Hepatic stellate cell (primary cell): ENCODE measurements at places on chromosomes 12 and 14.

DNA sequence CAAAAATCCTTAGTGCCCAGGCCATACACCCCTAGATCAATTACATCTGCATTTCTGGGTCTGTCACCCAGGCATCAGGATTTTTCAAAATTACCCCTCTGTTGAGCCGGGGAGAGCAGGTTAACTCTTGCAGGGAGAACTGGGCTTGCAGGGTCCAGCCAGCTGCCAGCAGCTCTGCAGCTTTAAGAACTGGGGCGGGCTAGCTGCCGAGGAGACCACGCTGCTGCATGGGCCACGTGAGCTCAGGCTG, at the start of gene DGLUCY:
Gene DGLUCY (plus strand): TSS at position 245 of the 250 bp plus-strand sequence. CDS start 46,222 bp downstream, outside the sequence.
- DNase-seq: peak; percentile 81

DNA sequence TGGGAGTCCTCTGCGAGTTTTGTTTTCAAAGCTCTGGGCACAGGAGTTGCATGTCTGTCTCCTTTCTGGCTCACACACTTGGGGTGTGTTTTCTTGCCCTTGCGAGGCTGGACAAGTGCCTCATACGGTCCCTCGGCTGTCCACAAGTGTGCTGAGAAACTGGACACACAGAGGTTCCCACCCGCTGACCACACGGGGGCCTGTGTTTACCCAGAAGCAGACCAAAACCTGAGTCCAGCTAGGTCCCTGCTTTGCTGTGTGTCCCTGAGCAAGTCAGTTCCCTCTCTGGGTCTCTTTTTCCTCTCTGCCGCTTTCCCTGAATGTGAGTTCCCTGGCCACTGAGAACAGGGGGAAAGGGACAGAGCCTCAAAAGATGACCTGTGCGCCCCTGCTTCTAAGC, 678 bp upstream of the OAS2 start:
- no peak for DNase-seq

DNA sequence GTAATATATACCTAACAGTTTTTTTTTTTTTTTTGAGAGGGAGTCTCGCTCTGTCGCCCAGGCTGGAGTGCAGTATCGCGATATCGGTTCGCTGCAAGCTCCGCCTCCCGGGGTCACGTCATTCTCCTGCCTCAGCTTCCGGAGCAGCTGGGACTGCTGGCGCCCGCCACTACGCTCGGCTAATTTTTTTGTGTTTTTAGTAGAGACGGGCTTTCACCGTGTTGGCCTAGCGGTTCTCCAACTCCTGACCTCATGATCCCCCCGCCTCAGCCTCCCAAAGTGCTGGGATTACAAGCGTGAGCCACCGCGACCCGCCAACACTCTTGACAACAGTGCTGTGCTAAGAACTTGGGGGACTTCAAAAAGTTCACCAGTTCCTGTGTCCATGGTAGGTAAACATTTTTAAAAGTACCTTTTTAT, 63.5 kb downstream of the FOXG1 start:
- no peak for DNase-seq

DNA sequence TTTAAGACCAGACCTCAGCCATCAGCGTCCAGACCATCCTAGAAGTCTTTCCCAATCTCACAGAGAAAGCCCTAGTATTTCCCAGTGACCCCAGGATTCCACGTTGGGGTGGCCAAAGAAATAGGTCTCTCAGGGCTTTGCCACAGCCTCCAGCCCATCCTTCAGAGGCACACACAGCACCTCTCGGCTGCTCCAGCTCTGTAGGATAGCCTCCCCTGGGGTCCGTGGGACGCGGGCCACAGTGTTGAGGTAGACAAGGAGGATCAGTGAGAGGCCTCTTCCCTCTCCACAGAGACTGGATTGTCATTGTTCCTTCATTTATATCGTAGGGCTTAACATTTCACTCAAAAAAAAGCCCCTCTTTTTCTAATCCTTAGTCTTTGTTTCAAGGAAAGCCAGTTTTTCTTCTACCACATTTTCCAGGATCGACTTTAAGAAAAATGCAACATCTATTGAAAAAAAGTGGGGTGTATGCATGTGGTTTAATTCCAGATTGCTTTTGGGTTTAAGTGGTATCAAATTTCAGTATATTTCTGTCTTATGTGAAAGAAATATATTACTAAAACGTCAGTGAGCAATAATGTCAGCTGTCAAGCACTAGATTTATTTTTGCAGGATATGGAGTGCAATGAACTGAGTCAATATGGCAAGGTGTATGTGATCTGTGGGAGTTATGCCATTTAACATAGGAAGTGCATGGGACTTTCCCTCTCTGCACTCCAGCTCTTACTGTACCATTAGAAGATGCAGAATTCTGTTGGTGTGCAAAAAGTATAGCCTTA, 187.5 kb downstream of the MSRB3 start:
- DNase-seq: no peak

GRCh38 chr12:107131832-107132616, 38.7 kb upstream of the CRY1 start:
- peak; percentile 45 for DNase-seq

GRCh38 chr12:105676694-105677093, 346.2 kb downstream of the C12orf75 start:
- DNase-seq: no peak

- no peak for DNase-seq
These were observed 1.9 kb downstream of the GNG2 start for GRCh38 chr14:51862176-51862796.

DNA sequence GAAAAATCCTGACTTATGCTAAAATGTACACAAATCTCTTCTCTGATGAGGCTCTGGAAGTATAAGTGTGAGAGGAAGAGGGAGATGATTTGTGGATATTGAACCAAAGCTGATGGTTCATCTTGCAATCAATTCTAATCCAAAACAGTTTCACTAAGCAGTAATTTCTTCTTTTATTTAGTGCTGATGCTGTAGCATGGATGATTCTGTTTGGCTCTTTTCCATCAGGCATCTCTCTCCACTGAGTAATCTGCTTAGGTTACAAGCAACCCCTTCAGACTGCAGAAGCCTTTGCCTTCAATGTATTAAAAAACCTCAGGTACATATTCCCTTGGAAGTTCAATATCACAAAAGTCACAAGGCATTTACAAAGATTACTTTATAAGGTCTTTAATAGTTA, 159.1 kb upstream of the CCDC198 start:
- no peak for DNase-seq

DNA sequence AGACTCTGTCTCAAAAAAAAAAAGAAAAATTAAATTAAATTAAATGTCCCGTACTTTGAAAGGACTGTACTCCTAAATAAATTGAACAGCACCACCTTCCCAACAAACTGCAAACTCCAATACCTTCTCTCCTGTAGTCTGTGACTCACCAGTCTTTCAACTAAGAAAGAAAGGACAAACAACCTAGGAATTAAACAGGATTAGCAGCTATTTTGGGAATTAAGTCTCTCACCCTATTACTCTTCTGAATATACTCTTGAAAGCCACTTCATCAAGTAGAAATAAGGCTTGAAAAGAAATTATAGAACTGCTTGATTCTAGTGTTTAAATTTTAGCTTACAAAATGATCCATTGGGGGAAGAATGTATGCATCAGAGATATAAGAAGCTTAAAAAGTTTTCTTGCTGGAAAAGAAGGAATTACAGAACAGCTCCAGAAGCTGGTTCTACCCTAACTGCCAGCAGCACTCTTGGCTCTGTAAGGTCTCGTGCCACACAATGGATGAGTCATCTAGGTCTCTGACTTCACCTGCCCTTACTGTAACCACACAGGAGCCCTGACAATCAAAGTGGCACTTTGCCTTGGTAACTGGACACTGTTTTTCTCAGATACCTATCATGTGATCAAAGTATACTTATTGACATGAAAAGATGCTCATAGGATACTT, 57.0 kb upstream of the CERS5 start:
- no peak for DNase-seq

DNA sequence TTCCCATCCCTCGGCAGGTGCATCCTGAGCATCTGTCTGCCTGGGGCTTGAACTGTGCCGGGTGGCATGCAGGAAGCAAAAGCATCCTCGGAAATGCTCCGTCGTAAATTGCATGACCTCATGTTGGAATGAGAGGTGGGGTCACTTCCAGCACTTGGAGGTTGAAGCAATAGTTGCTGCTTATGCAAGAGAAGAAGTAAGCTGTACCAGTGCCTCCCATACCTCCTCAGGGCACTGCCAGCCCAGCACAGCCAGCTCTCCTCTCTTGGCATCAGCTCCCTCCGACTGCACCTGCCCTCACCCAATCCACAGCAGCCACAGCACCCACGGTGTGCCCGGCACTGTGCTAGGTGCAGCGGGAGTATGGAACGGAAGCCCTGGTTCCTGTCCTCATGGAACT, 11.5 kb downstream of the TEAD4 start:
- DNase-seq: no peak

GRCh38 chr14:73477618-73478266, 13.0 kb upstream of the RIOX1 start:
- no peak for DNase-seq

GRCh38 chr12:93794738-93795137, 117.6 kb downstream of the CRADD start:
- DNase-seq: no peak

- DNase-seq: no peak
These were observed 55.9 kb downstream of the TMCC3 start for GRCh38 chr12:94594443-94594825.

DNA sequence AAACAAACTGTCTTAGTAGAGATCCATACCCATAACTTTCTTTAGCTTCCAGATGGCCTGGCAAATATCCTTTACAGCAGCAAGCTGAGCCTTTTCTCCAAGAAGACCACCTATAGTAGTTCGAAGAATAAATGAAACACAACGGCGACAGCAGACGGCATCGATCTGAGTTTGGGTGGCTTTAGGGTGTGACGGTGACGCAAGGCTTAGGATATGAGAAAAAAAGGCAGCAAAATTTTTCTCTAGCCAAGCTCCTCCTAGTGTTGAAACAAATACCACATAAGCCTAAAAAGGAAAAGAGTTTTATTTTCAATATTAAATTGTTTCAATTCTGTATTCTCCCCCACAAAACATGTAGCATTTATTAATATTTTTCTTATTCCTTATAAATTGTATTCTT, 33.3 kb downstream of the HEATR5A start:
- DNase-seq: no peak
